ENCODE measurements at places on chromosomes 13 and 19. TPM values are rescaled to one million over a fixed set of nuclear protein-coding genes. Genes with fewer than 3 reads are reported as not detected.

The SIGLEC12 gene
- total RNA-seq, result not detected

The DZIP1 gene
- total RNA-seq, result 71.5 TPM

The EVI5L gene
- 49.9 TPM for total RNA-seq

The SLITRK6 gene
- total RNA-seq, result 0.50 TPM

The FSTL3 gene
- total RNA-seq, result 17.1 TPM

The ZNF540 gene
- 31.4 TPM for total RNA-seq

The ZNF738 gene
- 11.5 TPM for total RNA-seq

The DCT gene
- 2.8 TPM for total RNA-seq

The N4BP2L1 gene
- 74.4 TPM for total RNA-seq

The ZNF547 gene
- total RNA-seq, result 7.5 TPM

The LRRC8E gene
- total RNA-seq, result not detected

The NLRP7 gene
- not detected for total RNA-seq
